Ascending aorta (tissue), 2 donors: ENCODE measurements at places on chromosomes 11 and 22.

GRCh38 chr22:33109514-33110430 is 51.6 kb upstream of the SYN3 start:
- DNase-seq = no peak

- no peak for DNase-seq
Measured at GRCh38 chr22:40605761-40606160, 30.8 kb downstream of the MRTFA start.

- DNase-seq = no peak
Measured at GRCh38 chr11:36333897-36334296, 37.8 kb downstream of the PRR5L start.

DNA sequence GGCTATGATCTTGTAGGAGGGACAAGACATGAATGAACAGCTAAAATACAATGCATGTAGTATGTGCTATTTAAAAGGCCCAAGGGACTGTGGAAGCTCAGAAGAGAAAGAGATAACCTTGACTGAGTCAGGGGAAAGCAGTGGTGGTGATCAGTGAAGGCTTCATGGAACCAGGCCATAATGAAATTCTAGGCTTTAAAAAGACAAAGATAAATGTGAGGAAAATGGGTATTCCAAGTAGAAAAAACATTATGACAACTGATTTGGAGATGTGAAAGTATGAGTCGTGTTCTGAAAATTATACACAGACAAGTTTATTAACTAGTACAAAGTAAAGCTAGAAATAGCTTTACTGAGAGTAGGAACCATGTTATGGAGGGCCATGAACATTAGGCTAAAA is 189.8 kb downstream of the SOX6 start:
- no peak for DNase-seq

GRCh38 chr11:83249972-83250593 is 36.1 kb downstream of the CCDC90B start:
- no peak for DNase-seq

DNA sequence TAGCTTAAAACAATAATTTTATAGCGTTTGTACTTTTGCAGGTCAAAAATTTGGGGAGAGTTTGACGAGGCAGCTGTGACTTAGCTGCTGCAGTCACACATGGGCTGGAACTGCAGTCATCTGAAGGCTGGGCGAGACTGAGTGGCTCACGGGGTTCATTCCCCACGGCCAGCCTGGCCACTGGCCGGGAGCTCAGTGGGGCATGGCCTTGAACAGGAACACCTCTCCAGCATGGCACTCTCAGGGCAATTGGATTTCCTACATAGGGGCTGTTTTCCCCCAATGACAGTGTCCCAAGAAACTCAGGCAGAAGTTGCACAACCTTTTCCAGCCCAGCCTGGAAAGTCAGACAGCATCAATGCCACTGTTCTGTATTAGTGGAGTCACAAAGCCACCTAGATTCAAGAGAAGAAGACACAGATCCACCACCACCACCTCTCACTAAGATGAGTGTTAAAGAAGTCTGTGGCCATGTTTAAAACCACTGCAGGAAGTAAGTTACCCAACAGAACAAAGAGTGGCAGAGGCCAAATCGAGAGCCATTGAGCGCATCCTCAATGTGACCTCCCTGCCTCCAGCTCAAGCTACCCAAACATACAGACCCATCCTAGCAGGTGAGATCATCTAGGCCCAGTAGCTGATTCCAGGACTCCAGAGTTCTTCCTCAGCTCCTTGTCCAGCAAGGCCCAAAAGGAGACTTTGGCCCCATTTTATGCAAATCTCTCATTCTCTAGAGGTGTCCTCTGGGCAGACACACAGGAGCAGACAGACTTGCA is 618.7 kb upstream of the CADM1 start:
- no peak for DNase-seq

GRCh38 chr11:116530705-116531104 is 242.1 kb downstream of the BUD13 start:
- no peak for DNase-seq

GRCh38 chr11:123505546-123506299 is 75.7 kb downstream of the GRAMD1B start:
- DNase-seq = no peak

- no peak for DNase-seq
Measured at GRCh38 chr11:111105566-111105965, 140.0 kb upstream of the POU2AF2 start.

- no peak for DNase-seq
Measured at GRCh38 chr11:65182258-65183170, 786 bp downstream of the CAPN1 start.

- no peak for DNase-seq
Measured at GRCh38 chr11:132330515-132330914, 960.1 kb downstream of the NTM start.

DNA sequence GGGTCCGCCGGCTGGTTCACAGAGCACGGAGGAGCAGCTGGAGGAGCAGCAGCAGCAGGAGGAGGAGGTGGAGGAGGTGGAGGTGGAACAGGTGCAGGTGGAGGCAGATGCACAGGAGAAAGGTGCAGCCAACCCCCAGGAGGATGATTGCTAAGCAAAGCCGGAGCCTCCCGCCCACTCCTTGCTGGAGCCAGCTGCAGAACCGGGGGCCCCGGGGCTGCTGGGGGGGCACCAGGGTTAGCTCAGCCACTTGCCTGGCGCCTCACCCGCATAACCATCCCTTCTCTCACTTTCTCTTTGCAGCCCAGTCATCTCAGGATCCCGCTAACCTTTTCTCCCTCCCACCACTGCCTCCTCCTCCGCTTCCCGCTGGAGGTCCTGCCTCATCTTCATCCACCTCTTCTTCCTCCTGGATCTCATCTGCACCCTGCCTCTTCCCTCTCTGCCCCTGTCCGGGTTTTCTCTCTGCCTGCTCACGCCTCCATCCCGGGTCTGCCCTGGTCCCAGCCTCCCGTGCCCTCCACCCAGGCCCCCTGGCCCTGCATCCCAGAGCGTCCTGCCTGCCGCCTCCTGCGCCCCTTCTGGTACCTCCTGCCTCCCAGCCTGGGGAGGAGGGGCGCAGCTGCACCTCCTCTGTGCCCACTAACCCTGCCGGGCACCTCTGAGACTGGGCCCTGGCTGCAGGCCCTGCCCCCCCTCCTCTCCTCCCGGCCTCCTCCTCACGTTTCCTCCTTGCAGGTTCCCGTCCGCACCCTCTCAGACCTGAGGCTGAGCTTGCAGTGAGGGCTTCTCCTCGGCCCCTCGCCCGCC is 9.5 kb downstream of the KCTD17 start:
- DNase-seq = no peak

- no peak for DNase-seq
Measured at GRCh38 chr22:26922806-26923205, 265.4 kb downstream of the MIAT start.

DNA sequence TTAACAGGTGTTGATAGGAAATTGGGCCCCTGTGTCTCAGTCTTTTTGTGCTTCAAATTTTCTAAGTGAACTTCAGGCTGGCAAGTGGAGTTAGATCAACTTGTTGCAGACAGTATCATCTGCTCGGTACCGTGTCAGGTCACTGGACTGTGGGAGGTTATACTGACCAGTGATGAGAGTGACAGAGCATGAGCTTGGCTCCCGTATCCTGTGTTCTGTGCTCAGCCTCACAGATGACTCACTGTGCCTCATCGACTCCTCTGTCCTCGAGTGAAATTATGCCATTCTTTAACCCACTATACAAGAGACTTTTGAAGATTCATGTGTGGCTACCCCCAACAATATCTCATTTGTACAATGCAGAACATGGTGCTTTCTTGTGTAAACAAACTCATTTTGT is 7.9 kb downstream of the GRAP2 start:
- DNase-seq = no peak

GRCh38 chr22:43819931-43820640 is 8.0 kb upstream of the EFCAB6 start:
- peak; percentile 50 for DNase-seq

GRCh38 chr11:122399375-122399774 is 256.1 kb upstream of the UBASH3B start:
- DNase-seq = no peak

DNA sequence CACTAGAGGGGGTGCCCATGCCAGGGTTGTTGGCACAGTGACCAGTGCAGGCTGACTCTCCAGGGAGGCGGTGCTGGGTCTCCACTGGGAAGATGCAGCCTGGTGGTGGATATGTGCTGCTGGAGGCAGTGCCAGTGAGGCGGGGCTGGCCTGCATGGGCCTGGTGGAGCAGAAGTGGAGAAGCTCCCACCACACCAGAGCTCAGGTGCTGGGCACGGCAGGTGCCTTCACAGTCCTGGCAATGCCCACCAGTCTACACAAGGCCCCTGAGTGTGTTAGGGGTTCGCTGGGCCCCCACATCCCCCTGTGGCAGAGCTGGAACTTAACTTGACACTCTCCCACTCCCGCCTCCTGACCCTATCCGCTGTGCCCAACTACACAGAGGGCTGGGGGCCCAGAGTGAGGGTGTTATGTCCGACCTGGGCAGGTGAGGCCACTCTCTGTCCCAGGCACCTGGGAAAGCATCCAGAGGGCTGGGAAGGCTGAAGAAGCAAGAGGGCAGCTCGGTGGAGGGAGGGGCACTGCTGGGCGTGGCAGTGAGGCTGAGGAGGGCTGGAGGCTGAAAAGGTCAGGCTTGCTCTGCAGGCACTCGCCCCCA is 102.4 kb upstream of the B3GAT1 start:
- peak; percentile 48 for DNase-seq

DNA sequence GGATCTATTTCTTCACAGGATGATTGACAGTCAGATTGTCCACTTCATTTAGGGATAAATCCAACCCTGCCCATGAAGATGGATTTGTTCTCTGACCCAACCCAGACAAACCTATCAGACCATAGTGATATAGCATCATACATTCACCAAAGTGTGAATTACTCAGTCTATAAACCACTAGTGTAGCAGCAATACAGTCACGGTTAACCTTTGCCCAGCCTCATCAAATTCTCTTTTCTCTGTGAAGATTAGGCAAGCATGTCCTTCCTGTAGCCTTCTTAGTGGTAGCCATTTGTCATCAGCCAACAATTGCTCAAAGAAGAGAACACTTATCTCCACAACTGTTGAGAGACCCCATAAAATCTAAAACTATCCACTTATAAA is 14.4 kb upstream of the BIRC2 start:
- DNase-seq = no peak

DNA sequence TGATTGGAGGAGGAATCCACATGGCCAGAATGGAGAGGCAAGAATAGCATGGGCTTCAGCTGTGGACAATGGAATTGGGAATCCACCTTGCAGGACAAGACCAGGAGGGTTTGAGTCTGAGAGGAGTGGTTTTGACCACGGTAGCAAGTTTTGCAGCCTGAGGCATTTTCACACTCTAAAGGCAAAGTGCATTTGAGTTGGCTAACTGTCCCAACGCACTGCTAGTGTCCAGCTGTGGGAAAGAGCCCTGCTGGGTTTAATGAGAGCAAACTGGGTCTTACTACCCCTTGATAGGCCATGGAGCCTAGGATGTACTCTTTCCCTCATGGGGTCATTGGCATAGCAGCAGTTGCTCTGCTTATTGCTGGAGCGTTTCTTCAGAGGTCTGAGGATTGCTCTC is at the start of gene OR5B2:
Gene OR5B2 (minus strand): TSS at position 101 of the 400 bp plus-strand sequence. CDS start 4,860 bp downstream, outside the sequence.
- no peak for DNase-seq

DNA sequence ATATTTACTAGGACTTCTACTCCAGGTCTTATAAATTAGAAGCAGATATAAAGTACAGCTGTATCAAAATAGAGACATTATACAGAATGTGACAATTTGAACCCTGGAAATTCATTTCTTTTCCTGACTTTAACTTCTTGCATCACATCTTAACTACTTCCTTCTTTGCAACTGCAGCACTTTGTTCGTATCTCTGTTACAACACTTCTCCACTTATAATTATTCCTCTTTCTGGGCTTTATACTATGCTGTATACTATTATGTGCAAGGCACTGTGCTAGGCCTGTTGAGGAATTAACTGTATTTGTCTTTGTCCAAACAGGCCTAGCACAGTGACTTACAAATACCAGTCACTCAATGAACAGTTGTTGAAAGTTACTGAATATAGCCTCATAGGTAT is 1.8 kb upstream of the SLC36A4 start:
- DNase-seq = no peak

- DNase-seq = no peak
Measured at GRCh38 chr11:78497293-78497692, 77.4 kb downstream of the NARS2 start.

- DNase-seq = no peak
Measured at GRCh38 chr11:6602096-6602940, 1.1 kb downstream of the RRP8 start.

DNA sequence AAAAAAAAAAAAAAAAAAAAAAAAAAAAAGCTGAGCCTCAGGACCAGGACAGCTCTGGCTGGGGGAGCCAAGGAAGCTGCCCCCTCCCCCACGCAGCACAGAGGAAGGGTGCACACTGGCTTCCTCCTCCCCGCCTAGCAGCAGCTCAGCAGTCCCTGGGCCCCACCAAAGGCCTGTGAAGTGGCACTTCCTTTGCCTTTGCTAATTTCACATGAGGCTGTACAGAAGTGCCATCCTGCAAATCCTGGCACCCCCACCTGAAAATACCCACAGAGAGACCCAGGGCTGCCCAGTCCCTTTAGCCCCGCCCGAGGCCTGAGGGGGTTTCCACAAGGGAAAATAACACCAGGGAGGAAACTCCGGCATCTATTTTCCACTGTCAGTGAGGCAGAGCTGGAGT is 3.9 kb downstream of the RHOG start:
- no peak for DNase-seq

DNA sequence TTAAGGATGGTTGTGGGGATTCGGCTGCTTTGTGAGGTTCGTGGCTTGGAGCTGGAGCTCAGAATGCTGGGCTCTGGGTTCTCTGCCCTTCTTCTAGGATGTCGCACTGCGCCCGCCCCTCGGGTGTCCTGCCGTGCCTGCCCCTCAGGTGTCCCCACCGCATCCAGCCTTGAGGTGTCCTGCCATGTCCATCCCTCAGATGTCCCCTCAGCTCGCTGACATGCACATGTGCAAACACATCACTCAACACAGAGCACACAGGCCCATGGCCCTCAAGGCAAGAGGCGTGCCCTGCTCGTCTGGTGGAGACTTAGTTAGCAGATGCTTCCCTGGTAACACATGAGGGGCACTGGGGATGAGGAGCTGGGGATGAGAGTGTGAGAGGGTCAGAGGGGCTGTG is 359.3 kb downstream of the TBC1D22A start:
- no peak for DNase-seq

- no peak for DNase-seq
Measured at GRCh38 chr11:34502949-34503348, 10.6 kb downstream of the ELF5 start.

- DNase-seq = no peak
Measured at GRCh38 chr11:28939381-28939780, 831.2 kb downstream of the METTL15 start.

DNA sequence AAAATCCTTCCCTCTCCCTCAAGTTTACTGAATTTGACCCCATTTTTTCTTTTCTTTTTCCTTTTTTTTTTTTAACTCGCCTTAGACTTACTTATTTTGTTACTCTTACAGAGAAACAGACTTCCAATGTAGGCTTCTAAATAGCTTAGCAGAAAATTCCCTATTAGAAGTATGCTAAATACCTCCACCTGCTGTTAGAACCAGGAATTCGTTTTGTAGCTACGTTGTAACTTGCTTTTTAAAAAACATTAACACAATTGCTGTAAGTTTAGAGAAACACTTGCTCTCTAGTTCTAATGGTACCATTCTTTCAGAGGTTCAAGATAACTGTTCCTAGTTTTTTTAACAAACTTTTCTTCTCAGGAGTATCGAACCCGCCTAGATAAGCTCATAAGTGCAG is 324.2 kb downstream of the DCDC1 start:
- DNase-seq = no peak
